Activated T-helper 9 cell treated with anti-CD3 and anti-CD28 coated beads, Interleukin-2, amount 50 U/mL, for 16 hours (primary cell): ENCODE measurements at places on chromosomes 11 and 22.

GRCh38 chr11:73070653-73071052 is 71.5 kb downstream of the FCHSD2 start:
- DNase-seq = no peak

GRCh38 chr11:67006029-67006884 is 16.7 kb upstream of the SYT12 start:
- DNase-seq = no peak

GRCh38 chr22:27215871-27216270 is 558.5 kb downstream of the MIAT start:
- no peak for DNase-seq

GRCh38 chr11:117944554-117944953 is 15.4 kb upstream of the TMPRSS13 start:
- DNase-seq = no peak

DNA sequence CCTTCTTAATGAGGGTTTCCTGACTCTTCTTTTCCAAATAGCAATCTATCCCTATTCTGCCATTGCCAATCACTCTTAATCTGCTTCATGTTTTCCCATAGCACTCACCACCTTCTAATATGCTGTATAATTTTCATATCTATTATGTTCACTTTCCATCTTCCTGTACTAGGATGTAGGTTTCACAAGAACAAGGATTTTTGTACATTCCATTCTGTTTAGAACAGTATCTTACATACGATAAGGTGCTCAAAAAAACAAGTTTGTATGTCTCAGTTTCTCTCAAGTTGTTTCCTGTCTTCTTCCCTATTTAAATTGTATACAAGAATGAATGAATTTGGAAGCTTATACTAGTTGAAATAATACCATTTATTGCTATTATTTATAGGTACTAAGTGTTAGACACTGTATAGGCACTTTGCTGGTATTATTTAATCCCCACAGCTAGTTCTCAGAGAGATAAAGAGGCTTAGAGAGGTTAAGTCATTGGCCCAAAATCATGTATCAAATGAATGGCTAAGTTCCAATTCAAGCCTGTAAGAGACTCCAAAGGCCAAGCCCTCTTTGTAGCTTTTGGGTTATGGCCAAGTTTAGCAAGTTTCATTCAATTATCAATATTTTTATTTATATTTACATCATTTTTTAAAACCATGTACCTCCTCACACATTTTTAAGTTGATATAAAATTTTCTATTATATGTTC is 134.7 kb downstream of the PAX6 start:
- no peak for DNase-seq

DNA sequence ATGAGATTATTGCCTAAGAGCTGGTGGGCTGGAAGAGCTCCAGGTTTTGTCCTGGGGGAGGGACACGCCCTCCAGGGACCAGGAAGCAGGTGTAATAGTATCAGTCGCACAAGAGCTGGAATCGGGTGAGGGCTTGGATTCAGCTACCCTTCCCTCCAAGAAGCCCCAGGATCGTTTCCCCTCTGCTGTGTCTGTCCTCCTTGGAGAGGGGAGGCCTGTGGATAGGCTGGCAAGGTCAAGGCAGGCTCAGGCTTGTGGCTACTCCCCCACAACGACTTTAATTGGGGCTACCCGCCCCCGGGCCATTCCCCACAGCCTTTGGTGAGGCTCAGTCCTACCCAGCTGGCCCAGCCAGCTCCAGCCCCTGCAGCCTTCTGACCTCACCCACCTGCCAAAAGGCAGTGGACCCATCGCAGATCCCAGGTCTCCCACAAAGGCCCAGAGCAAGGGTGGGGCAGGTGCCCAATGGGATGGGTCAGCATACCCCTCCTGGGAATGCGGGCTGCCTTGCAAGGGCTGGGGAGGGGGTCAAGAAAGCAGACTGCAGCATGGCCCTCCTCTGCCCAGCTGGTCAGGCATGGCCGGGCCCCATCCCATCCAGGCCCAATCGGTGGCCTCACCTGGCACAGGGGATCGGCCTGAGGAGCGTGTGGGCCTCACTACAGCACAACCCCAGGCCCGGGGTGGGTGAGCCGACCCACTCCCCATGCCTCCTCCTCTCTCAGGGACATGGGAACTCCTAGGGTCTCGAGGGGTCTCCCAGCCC is 1.0 kb downstream of the CTSD start:
- DNase-seq = no peak

- no peak for DNase-seq
Observed at GRCh38 chr11:45739866-45740265, 65.1 kb upstream of the SLC35C1 start.

DNA sequence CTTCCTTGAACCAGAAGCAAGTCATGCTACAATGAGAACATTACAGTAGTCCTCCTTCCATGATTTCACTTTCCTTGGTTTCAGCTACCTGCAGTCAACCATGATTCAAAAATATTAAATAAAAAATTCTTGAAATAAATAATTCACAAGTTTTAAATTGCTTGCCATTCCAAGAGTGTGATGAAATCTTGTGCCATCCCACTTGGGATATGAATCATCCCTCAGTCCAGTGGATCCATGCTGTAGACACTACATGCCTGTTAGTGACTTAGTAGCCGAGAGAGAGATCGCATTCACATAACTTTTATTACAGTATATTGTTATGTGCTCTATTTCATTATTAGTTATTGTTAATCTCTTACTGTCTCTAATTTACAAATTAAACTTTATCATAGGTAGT is 6.0 kb downstream of the HOATZ start:
- DNase-seq = no peak

GRCh38 chr22:23029521-23030228 is 40.6 kb upstream of the GNAZ start:
- no peak for DNase-seq

DNA sequence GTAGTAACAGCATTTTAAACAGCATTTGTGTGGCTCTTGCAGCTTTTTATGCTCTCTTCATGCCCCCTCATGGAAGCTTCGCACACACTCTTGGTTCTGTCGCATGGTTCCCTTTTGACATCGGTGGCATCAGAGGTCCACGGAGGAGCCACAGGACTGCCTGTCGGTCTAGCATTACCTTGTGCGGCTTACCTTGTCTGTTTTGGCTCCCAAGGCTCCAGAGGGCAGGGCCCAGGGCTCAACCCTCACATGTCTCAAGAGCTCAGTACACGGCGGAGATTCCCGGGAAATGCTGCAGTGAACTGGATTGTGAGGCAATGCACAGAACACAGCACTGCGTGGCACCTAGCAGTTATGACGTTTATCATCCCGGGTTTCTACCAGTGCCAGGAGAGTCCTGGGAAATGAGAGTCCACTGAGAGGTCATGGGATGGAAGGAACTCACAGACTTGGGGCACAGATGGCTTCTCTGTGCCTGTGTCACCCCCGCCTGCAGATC is 1015.8 kb downstream of the TBC1D22A start:
- DNase-seq = no peak

DNA sequence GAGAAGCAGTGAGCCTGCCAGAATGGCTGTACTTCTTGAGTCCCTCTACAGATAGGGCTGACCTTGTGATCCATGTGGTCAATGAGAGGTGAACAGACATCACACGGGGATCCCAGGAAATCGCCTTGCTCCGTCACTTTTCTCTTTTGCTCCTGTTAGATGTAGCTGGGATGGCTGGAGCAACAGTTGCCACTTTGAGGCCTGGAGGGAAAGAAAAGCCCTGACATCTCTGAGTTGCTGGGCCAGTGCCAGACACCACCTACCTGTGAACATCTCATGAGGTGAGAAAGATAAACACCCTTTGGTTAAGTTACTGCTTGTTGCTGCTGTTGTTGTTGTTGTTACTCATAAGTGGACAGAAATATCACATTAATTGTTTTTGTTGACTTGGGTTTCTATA is 840.3 kb downstream of the TBC1D22A start:
- DNase-seq = no peak

DNA sequence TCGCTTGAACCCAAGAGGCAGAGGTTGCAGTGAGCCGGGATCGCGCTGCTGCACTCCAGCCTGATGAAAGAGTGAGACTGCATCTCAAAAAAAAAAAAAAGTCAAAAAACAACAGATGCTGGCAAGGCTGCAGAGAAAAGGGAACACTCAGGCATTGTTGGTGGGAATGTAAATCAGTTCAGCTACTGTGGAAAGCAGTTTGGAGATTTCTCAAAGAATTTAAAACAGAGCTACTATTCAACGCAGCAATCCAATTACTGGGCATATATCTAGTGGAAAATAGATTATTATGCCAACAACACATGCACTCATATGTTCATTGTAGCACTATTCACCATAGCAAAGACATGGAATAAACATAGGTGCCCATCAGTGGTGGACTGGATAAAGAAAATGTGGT is 89.7 kb downstream of the EFCAB6 start:
- DNase-seq = no peak

- DNase-seq = no peak
Observed at GRCh38 chr22:20799449-20799848, 25.5 kb downstream of the SERPIND1 start.

DNA sequence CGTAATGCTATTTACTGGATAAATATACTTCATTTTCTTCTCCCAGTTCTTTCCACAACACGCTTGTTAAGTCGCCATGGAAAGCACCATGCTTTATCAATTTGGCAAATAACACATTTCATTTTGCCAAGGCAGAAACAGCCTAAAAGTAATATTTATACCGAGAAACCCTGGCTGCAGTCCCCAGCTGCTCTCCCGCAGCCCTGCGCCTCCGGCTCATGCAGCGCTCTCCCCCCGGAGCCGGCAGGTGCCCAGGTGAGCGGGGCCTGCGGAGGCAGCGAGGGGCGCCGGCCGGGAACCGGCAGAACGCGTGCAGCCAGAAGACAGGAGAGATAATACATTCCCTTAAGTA is 681 bp upstream of the ARHGEF12 start:
- no peak for DNase-seq

- no peak for DNase-seq
Observed at GRCh38 chr22:20232781-20233180, 35.3 kb downstream of the RTN4R start.

DNA sequence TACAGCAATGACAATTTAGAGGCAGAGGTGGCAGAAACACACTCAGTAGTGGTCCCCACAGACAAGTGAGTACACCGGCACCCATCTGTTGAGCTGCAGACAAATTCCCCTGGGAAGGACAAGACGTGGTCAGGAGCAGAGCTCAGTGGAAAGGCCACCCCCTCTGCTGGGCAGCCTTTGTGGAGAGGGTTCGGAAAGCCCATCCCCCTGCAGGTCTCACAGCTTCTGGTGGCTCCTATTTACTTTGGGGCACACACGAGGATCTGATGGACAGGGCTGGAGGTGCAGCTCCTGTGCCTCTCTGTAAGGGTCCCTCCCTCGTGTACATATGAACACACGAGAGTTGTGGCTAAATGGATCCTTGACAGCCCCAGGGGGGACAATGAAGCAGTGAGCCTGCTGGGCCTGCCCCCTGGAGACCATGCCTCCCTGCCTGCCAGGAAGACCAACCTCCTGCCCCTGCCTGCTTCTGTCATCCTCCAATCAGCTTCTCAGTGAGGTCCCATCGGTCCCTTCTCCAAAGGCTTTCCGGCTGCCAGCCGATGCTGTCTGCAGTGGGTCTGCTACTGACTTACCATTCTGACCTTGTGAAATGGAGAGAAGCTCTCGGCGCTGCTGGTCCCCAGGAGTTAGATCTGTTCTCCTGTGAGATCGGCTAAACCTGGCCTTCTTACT is 161.5 kb downstream of the CACNA1I start:
- DNase-seq = no peak

DNA sequence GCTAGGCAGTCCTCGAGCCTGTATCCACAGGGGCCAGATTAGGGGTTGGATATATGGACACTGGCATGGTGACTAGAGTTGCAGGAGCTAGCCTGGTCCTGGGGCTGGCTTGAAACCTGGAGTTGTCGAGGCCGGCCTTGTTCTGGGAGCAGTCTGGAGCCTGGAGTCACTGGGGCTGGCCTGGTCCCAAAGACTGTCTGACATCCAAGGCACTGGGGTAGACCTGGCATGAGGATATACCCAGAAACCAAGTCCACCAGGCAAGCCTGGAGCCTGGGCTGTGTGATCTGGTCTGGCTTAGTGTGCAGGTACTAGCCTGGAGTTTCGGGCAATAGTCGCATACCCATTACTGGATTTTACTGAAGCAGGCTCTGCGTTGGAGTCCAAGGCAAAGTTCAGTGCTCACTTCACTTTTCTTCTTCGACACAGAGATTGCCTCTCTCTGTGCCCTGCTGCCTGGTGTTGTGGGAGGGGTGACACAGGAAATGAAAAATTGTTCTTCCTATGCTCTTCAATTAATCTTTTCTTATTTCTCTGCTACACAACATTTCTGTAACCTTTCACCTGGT is 4.3 kb upstream of the GLYATL1 start:
- DNase-seq = no peak

GRCh38 chr11:114026355-114026754 is 33.2 kb upstream of the ZBTB16 start:
- DNase-seq = no peak

- no peak for DNase-seq
Observed at GRCh38 chr11:6237266-6237665, 1.6 kb upstream of the CNGA4 start.

DNA sequence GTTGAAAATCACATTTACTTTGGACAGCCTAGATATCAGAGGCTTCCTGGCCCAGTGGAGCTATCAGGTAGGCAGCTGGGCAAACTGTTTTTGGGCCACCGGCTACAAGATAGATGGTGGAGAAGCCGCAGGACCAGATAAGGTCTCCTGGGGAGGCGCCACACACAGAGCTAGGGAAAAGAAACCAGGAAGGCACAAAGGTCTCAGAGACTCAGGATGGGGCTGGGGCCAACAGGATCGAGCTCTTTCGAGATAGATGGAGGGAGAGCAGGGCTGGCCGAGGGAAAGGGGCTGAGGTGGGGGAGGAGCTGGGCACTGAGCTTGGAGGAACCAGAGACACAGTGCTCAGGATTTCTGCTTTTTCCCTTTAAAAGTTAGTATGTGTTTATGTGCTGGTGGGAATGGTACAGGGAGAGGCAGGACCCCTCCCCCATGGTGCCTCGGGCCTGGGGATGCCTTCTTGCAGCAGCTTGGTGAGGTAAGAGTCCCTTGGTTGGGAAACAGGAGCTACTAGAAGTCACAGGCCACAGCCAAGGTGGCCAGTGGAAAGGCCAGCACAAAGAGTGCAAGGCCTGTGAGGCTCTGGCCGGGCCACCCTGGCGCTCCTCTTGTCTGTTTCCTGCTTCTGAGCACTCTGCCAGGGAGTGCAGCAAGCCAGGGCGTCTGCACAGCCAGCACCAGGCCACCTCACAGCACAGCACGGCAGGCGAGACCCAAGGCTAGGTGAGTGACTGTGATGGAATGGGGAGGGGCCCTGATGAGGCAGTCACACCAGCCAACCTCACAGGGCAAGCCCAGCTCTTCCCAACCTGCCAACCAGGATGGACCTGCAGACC is 11.5 kb upstream of the NAP1L4 start:
- no peak for DNase-seq
